CD4-positive, alpha-beta T cell treated with Interleukin-1 beta for 1 hour (primary cell): ENCODE measurements at places on chromosomes 3 and 15.

- DNase-seq, result no peak
Measured at GRCh38 chr3:115808244-115808643, 184.9 kb downstream of the GAP43 start.

DNA sequence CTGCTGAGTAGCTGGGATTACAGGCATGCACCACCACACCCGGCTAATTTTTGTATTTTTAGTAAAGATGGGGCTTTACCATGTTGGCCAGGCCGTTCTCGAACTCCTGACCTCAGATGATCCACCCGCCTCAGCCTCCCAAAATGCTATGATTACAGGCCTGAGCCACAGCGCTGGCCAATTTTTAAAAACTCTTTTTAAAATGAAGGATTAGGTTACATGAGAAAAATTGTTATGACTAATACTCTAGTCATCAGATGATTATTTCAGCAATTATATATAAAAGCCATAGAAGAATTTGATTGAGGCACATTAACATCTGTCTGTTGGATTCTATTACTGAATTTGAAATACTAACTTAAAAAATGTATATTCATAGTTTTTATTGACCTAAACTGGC lies 134.1 kb upstream of the MNS1 start:
- no peak for DNase-seq

- no peak for DNase-seq
Measured at GRCh38 chr15:64013179-64014062, 32.9 kb downstream of the DAPK2 start.

- DNase-seq, result no peak
Measured at GRCh38 chr3:136329593-136329992, 79.5 kb downstream of the PCCB start.

- peak; percentile 43 for DNase-seq
Measured at GRCh38 chr15:28984421-28985315, 98.9 kb downstream of the APBA2 start.

GRCh38 chr3:48412375-48413001 lies 17.4 kb downstream of the PLXNB1 start:
- DNase-seq, result no peak
